ENCODE measurements at places on chromosomes 16 and 17.

DNA sequence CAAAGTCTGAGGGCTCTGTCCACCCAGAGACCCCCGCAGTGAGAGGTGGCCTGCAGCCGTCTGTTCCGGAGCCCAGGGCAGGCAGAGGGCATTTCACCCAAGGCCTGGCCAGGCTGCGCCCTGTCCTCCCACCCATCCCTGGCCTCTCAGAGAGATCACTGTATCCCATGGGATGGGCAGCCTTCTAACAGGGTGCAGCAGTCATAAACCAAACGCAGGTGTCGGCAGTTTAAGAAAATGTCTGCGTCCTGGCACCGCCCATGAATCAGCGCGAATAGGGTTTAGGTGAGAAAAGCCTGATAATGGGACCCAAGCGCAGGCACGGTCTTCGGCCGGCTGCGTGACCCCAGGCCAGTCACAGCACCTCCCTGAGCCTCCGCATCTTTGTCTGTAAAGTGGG lies 5.4 kb downstream of the CYBA start:
- no peak for DNase-seq

GRCh38 chr16:64138006-64138405 lies 983.9 kb downstream of the CDH11 start:
- DNase-seq, result no peak

GRCh38 chr17:47301161-47301560 lies 22.6 kb upstream of the EFCAB13 start:
- DNase-seq, result no peak

GRCh38 chr16:979859-980594 lies 1.5 kb upstream of the SOX8 start:
- DNase-seq, result no peak

GRCh38 chr16:65600046-65600445 lies 478.2 kb upstream of the CDH11 start:
- no peak for DNase-seq

GRCh38 chr16:4602331-4602730 lies 12.4 kb downstream of the UBALD1 start:
- DNase-seq, result no peak

DNA sequence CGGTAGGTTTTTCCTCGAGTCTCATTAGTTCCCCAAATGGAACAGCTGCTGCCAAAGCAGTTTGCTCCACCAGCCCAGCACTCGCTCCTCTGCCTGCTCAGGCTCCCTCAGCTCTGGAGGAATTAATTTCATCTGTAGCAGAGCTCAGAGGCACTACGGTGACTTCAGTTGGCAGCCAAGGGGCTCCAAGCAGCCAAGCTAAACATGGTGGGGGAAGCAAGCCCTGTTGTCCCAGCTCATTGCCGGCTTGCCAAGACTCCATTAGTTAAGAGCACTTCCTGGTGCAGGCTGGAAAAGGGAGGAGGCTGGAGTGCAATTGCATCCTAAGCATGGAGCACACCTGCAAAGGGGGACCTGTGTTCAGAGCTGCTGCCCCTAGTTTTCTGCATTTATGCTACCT lies 78.7 kb upstream of the GPRC5B start:
- no peak for DNase-seq

GRCh38 chr17:56779898-56780777 lies 53.6 kb downstream of the C17orf67 start:
- peak; percentile 88 for DNase-seq

DNA sequence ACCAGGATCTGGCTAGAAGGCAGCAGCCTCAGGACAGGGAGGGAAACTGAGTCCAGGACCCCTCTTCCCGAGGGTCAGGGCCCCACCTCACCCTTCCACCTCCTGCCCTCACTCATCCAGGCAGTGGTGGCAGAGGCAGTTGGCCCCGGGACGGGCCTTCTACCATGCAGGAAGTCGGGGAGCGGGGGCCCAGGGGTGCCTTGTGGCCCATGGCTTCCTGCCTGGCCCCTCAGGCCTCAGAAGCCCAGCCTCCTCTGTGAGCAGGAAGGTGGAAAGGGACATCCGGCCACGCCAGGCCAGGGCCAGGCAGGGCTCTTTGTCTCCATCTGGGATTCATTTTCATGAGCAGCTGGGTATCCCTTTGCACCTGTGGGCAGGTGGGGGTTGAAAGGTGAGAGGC lies 58.5 kb downstream of the BAHCC1 start:
- no peak for DNase-seq

- peak; percentile 86 for DNase-seq
Observed at GRCh38 chr17:76623271-76624146, 20.0 kb downstream of the ST6GALNAC1 start.

GRCh38 chr17:69760562-69760961 lies 314.5 kb upstream of the KCNJ16 start:
- no peak for DNase-seq

DNA sequence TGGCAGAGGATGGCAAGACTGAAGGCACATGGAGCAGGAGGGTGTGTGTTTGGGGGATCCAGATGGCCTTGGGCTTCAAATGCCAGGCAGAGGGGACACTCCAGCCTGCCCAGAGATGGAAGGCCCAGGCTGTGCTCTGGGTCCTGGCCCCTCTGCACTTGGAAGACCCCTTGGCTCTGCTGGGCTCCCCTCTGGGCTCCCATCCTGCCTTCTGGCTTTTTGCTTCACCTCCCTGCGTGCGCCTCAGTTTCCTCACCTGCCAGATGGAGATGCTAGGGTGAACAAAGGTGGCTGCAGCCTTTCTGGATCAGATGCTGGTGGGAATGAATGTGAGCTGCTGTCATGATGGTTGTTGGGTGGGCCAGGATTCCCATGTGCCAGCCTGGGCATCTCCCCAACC lies 3.0 kb downstream of the SNN start:
- no peak for DNase-seq

GRCh38 chr17:32461853-32462617 lies 17.7 kb downstream of the PSMD11 start:
- DNase-seq, result no peak

GRCh38 chr16:75206749-75207451 lies at the start of gene CTRB2:
CTRB2 (minus strand) TSS chr16:75207161; CDS start chr16:75207141, 20 bp downstream.
- DNase-seq, result peak; percentile 65

GRCh38 chr17:32141679-32142037 lies 644 bp upstream of the RHOT1 start:
- no peak for DNase-seq

DNA sequence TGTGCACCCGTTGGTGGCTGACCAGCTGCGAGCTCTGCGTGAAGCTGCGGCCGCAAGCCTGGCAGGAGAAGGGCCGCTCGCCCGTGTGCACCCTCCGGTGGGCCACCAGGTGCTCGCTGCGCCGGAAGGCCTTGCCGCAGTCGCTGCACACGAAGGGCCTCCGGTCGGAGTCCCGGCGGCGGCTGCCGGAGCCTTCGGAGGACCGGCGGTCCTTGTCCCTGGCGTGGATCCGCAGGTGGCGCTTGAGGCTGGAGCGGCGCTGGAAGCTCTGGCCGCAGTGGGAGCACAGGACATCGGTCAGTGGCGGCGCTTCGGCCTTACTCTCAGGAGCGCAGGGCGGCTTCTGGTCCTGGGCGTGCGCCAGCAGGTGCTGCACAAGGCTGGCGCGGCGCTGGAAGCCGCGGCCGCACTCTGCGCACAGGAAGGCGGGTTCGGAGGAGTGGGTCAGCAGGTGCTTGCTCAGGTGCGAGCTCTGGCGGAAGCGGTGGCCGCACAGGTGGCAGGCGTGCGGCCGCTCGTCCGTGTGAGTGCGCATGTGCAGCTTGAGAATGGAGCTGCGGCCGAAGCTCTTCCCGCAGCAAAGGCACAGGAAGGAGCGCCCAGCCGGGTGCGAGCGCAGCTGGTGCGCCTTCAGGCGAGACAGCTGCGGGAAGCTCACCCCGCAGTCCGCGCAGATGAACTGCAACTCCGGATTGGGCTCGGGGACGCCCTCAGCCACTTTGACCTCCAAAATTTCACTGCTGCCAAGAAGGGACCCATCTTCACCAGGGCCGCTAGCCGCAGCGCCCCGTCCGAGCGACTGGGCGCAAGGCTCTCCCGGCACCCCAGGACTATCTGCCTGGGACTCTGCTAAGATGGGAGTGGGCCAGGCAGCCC lies 9.1 kb downstream of the ZSCAN10 start:
- no peak for DNase-seq

GRCh38 chr17:37052450-37052849 lies 103.7 kb downstream of the AATF start:
- no peak for DNase-seq

DNA sequence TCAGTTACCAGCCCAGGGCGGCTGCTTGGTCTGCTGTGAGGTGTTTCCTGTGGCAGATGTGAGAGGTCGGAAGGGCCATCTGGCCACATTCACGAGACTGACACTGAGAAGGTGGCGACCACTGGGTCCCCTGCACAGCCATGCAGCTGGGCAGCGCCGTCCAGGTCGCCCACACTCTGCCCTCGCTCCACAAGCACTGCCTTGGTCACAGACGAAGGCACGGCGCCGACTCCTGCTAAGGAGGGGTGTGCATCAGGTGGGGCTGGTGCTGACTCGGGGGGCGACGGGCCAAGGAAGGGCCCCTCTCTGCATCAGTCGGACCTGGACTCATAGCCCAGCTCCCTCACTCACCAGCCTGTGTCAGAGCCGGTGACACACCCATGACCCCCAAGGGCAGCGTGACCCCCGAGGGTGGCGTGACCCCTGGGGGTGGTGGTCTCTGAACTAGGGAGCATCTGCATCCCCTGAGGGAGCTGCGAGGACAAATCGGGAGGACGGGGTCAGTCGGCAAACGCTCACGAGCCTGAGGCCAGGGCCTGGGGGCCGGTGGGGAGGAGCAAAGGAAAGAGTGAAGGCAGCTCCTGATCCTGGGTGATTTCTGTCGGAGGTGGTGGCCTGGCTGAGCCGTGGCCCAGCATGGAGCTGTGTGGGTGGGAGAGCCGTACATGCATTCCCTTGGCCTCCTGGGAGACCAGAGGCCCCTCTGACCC lies 30.4 kb downstream of the NME3 start:
- DNase-seq, result no peak

GRCh38 chr17:3688027-3688553 lies 7.9 kb downstream of the P2RX5 start:
- no peak for DNase-seq

GRCh38 chr17:77959126-77959925 lies 823 bp downstream of the TNRC6C start:
- peak; percentile 38 for DNase-seq

DNA sequence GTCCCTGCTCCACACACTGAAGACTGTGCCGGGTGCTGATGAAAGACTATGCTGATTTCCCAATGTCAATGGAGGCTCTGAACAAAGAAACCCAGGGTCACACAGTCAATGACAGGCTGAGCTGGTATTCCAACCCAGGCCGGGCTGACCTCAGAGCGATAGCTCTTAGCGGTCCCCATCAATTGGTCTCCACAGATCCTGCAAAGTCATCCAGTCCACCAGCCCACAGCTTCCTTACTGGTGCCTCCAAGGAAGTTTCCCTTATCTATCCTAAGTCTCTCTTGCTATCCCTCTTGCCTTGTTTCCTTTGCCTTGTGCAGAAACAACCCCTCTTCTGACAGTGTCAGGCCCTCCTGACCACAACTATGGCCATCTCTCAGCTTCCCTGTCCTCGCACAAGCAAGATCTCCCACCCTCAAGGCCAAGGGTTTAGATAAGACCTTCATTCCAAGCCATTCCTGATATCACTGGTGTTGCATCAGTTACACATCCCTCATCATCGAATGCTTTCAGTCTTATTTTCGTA lies 52.7 kb upstream of the KSR1 start:
- no peak for DNase-seq

DNA sequence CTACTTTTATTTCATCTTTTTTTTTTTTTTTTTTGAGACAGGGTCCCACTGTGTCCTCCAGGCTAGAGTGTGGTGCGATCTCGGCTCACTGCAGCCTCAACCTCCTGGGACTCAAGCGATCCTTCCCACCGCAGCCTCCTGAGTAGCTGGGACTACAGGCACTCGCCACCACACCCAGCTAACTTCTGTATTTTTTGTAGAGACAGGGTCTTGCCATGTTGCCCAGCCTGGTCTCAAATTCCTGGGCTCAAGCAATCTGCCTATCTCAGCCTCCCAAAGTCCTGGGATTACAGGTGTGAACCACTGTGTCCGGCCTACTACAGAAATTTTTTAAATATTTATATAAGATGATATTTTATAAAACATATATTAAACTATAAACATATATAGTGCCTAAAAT lies 4.8 kb downstream of the MYO18A start:
- DNase-seq, result no peak

DNA sequence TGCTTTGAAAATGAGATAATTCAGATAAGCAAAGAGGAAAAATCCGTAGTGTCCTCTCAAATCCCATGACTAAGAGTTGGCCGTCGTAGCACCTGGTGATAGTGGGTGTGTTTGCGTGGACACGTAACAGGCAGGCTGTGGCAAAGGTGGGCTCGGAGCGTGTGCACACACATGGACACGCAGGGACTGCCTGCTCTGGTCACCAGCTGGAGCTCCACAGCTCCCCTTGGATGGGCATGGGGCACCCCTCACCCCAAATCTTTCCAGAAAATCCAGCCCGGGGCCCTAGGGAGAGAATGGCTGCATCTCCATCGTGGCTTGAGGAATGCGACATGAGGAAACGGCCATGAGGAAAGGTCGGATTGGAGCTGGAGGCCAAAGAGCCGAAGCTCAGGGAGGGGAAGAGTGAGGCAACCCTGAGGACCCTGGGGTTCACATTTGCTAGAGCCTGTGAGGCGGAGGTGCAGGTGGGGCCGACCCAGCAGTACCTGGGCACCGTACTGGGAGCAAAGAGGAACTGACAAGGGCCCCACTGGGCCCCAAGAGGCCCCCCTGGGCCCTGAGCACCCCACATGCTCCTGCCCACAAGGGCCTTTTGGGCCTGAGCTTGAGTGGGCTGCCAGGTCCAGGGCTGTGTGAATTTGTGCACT lies 51.6 kb downstream of the DNAH17 start:
- no peak for DNase-seq
